ENCODE measurements at places on chromosomes 11 and 22.

DNA sequence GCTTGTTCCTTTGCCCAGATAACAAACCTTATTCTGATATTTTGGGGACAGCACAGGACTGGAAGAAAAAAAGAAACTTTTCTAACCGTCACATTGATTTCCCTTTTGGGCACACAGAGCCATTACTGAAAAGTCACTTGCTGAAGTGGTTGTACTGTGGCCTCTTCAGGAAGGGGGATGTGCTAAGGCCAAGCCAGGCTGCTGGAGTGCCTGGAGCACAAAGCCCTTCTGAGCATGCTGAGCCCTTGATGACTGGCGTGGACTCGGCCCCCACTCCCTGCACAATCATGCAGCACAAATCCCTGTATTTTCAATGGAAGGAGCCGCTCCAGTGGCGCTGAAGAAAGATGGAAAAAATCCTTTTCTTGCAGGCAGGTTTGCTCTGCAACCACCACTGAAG lies 164.2 kb downstream of the NTM start:
- DNase-seq: no peak

GRCh38 chr11:66328302-66329144 lies 7.7 kb downstream of the RIN1 start:
- DNase-seq: peak; percentile 72

DNA sequence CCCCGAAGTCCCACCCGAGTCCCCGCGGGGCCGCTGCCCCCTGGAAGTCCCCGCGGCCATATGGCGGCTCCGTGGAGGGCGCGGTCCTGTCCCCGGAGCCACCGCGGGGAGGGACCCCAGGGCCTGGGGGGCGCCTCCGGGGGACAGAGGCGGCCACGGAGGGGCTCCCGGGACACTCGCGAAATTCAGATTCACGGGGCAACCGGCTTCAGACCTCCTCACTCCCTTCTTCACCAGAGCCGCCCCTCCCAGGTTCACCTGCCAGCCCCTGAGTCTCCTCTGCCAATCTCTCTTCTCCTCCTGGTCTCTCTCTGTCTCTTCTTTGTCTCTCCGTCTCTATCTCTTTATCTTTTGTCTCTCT lies 28.2 kb upstream of the TOLLIP start:
- peak; percentile 45 for DNase-seq

DNA sequence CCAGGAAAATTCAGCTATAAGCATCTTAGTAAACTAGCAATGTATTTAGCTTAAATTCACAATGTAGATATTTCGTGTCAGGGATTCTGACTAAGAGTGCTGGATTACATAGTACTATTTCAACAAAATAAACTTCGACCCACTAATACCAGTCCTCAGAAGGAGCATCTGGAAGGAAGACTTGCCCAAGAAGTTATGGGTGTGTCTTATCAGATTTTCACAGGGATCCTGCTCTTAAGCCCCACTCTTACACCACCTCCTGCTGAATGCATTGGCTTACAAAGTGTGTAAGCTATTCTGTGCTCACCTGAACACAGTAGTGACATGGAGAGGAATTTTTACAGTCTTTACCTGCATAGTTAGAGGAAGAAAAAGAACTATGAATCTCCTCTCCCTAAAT lies 35.4 kb upstream of the ANO5 start:
- no peak for DNase-seq

- no peak for DNase-seq
Observed at GRCh38 chr11:95154514-95154913, 64.9 kb downstream of the ENDOD1 start.

DNA sequence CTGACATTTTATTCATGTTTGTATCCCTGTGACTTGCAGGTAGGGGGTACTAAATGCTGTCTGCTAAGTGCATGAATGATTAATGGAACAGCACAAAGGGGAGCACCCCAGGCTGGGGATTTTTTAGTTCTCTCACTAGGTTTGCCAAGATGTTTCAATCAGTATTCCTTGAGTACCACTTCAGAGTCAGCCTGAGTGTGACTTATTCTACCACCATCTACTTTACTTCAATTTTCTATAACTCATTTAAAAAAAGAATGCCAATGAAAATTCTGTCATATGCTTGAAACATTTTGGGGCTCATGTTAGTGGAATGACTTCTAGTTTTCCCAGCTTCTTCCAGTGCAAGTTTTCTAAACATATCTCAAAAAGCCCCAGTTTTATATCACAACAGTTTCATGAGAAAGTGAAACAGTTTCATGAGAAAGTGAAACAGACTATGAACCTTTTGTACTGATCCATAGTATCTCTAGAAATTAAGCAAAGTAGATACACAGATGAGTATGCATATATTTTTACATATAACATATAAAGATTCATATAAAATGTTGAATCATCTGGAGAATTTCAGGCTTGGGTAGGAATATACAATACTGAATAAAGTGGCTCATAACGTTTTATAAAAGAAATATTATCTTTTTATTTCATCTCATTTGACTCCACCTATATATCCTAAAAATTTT lies 252.4 kb downstream of the GRM5 start:
- DNase-seq: no peak
